ENCODE measurements at places on chromosomes 11 and 22.

DNA sequence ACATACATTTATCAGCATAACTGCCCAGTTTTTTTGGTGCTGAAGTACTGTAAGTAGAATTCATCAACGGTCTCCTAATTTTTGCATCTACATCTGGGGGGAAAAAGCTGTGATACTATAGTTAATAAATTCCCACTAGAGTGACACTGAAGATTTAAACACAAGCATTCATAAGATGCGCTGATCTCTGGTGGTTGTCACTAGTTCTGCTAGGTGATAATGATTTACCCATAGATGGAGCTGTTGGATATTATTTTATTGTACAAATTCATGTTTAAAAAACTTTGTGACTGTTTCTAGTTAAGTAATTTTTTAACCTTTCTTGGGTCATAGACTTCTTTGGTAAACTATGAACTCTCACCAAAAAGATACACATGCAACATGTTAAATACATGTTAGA, 106.6 kb downstream of the EMSY start:
- DNase-seq = no peak

- no peak for DNase-seq
These were observed 9.4 kb upstream of the SF1 start for GRCh38 chr11:64787526-64788320.

DNA sequence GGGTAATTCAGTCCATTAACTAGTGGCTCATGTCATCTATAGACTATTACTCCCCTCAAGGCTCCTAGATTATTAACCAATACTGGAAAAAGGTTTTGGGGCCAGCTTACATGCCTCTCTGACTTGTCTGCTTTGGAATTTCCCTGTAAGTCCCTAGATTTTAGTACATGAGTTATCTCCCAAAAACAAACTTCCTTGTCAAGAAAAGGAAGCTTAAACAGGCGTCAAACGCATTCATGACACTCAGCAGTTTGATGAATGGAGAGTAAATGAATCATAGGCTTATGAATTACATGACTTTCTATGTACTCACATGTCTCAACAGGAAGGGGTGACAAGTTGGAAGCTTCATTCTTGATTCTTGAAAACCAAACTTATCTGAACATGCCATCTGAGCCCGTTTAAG, 70.8 kb downstream of the BLID start:
- DNase-seq = no peak

- no peak for DNase-seq
These were observed 2.1 kb upstream of the TTLL12 start for GRCh38 chr22:43188829-43189545.

GRCh38 chr11:32597921-32598320, 14.3 kb downstream of the EIF3M start:
- DNase-seq = no peak

DNA sequence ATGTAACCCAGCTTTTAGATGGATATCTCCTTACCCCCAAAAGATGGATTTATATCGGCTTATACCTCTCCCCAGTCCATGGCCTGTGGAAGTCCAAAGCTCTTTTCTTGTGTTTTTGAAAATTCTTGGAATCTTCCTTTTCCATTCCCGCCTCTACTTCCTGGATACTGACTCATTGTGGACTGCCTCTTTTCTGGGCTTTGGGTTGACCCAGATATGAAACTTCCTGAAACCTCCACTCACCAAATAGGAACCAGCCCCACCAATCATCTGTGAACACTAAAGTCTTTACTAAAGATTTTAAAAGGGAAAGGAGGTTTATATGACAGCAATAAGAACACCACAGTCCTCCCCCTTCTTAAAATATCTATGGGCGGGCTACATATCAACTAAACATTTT, 163.4 kb upstream of the SYN3 start:
- DNase-seq = no peak

GRCh38 chr22:50705851-50706351, 32.1 kb upstream of the ACR start:
- DNase-seq = no peak

- no peak for DNase-seq
These were observed 119.3 kb downstream of the WNT11 start for GRCh38 chr11:76086743-76087635.

- DNase-seq = no peak
These were observed 9.1 kb downstream of the PPP6R3 start for GRCh38 chr11:68469642-68470041.

- no peak for DNase-seq
These were observed 1.1 kb upstream of the AP2A2 start for GRCh38 chr11:924406-925157.

DNA sequence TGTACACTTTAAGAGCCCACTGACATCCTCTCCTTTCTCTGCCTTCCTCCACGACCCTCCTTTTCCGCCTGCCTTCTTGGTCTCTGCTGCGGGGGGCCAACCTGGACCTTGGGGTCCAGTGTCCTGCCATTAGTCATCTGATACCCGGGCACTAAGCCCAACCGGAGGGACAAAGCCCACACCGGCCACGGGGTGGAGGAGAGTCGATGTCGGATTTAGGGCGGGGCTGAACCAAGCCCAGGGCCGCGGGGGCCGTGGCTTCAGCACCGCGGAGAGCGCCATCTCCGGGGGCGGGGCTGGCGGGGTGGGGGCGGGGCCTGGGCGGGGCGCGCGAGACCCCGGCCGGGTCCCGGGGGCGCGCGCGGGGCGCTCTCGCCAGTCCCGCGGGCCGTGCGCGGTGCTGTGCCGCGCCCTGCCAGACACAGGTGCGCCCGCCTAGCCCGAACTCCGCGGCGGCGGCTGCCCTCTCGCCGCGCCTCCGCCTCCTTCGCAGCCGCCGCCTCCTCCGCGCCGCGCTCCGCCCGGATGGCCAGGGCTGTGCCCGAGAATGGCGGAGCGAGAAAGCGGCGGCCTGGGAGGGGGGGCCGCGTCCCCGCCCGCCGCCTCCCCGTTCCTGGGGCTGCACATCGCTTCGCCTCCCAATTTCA, at the start of gene MAPK8IP1:
Gene MAPK8IP1 (plus strand): TSS at position 378 of the 647 bp plus-strand sequence. CDS start 170 bp downstream, at position 548.
- DNase-seq = peak; percentile 44

DNA sequence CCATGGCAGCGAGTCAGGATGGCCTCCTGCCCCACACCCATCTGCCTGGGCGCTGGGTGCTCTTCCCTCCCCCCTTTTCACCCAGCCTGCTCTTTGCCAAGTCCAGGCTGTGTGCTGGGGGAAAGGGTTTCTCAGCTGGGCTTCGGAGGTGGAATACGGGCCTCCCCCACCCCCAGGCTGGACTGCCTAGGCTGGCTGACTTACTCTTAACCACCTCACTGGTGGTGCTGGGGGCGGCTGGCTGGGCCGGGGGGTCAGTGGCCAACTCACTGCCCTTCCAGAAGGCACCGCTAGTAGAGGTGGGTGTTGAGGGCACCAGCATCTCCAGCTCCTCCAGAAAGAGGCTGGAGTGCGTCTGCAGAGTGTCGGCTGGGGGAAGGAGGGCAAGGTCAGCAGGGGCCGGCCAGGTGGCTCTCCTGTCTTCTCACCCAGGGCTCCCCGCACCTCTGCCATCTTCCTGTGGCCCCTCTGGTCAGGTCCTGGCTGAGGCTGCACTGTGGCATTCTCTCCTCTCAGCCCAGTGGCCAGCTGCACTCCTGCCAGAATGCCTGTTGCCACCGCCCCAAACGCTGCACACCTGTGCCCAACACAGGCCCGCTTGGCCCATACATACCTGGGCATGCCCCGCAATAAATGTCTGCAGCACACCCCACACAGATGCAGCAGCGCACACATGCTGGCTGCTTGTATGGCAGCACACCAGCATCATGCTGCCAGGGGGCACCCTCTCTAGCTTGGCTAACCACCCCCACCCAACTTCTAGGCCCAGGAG, 9.7 kb downstream of the PITPNM1 start:
- DNase-seq = no peak

DNA sequence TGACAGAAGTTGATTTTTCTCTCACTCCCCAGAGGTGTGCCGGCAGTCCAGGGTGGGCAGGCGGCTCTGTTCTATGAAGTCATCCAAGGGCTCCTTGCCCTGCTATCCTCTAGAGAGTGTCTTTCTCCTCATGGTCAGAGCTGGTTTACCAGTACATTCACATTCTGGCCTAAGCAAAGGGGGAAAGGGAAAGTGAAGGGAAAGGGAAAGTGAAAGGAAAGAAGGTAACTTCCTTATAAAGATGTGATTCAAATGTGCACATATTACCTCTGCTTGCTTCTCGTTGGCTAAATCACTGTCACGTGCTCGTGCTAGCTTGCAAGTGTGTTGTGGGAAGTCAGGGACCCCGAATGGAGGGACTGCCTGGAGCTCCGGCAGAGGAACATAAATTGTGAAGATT, 2.9 kb upstream of the HTATIP2 start:
- DNase-seq = no peak

DNA sequence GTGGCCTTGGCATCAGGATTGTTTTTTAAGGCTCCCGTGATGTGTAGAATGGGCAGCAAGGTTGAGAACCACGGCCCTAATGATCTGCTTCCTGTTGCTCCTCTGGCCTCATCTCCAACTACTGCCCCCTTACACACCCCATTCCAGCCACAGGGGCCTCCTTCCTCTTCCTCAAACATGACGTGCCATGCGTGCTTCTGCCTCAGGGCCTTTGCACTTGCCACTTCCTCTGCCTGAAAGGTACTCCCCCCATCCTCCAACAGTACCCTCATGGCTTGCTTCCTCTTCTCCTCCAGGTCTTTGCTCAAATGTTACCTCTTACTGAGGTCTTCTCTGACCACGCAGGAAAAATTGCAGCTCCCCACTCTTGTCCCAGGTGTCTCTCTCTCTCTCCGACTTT, 93.9 kb upstream of the CSNK2A3 start:
- no peak for DNase-seq

Measured in stimulated activated CD4-positive, alpha-beta T cell treated with anti-CD3 and anti-CD28 coated beads, Interleukin-15, amount 100 ng/mL, for 1 hour (primary cell).